GM13977 (cell line): ENCODE measurements at places on chromosomes 1 and 21.

DNA sequence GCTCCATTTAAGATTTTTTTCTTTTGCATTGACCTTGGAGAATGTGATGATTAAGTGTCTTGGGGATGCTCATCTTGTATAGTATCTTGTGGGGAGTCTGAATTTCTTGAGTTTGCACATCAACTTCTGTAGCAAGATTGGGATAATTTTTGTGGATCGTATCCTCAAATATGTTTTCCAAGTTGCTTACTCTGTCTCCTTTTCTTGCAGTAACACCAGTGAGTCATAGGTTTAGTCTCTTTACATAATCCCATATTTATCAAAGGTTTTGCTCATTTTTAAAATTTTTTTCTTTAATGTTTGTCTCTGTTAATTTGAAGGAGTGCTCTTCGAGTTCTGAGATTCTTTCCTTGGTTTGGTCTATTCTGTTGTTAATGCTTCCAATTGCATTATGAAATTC lies 41.7 kb upstream of the ANGPTL1 start:
- DNase-seq: no peak

GRCh38 chr1:230426246-230427093 lies at the start of gene PGBD5:
Gene PGBD5, minus strand, starts transcription at chr1:230426332. Its CDS starts 404 bp downstream, at chr1:230425928.
- DNase-seq: peak; percentile 86

DNA sequence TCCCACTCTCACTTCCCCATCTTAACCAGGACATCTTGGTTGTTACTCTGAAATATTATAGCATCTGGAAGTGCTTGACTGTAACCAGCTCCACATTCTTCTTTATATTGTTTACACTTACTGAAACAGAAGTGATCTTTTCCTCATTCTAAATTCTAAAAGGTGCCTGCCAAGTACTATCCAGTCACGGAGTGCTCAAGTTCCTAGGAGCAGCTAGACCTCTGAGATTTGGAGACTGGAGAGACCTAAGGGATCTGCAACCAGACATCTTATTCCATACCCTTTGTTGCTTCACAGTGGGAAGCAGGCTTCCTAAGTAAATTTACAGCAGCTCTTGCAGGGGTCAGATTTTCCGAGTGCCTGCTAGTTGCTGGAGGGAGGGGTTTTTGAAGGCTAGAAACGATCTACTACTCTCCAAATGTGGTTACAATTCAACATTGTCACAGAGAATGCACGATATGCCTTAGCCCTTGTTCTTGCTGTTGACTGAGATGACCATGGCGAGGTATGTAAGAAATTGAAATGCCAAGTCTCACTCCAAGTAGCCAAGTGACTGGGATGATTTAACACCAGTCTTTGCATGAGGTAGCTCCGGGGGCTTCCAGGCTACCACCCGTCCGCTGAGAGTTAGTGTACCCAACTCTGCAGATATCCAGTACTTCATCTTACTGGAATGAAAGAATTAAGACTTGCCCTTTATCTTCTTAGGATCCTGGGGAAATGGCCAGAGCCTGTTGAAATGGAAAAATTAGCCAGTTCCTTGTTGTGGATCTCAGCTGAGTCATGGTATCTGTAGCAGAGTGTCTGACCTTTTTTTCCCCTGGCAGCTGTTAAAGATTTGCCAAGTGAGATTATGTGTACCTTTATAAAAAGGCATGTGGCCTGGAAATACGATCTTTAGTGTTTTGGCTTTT lies 150.8 kb downstream of the MAST2 start:
- DNase-seq: no peak

- DNase-seq: no peak
These were observed 228.8 kb downstream of the HHAT start for GRCh38 chr1:210557426-210558077.

GRCh38 chr1:23810818-23811540 lies 10.4 kb upstream of the GALE start:
- peak; percentile 70 for DNase-seq

GRCh38 chr1:22575532-22576149 lies 12.4 kb downstream of the EPHA8 start:
- DNase-seq: no peak

GRCh38 chr21:32392299-32392879 lies 423 bp downstream of the URB1 start:
- DNase-seq: no peak

DNA sequence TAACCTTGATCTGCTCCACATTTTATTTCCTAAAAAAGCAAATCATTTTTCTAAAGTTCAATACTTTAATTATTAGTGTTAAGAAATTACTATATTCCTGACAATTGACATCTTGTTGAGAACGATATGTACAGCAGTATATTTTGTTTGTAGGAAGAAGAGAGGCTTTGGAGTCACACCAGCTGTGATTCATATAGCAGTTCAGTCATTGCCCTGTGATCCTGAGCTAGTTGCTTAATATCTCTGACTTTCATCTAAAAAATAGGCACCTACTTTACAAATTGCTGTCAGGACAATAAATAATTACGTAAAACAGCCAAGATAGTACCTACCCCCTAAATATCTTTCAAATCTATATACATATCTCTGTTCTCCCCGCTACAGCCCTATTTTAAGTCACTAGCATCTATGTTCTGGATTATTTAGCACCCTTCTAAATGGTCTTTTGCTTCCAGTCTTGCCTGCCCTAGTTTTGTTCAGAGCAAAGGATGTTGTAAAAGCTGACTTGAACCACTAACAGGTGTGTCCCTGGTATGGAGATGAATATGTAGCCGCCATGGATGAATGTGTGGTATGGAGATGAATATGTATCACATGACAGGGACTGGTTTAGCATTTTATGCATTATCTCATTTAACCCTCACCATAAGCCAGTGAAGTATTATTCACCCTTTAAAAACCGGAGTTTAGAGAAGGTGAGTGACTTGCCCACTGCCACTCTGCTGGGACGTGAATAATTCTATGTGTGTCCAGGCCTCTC lies 42.2 kb downstream of the RNF220 start:
- DNase-seq: no peak

DNA sequence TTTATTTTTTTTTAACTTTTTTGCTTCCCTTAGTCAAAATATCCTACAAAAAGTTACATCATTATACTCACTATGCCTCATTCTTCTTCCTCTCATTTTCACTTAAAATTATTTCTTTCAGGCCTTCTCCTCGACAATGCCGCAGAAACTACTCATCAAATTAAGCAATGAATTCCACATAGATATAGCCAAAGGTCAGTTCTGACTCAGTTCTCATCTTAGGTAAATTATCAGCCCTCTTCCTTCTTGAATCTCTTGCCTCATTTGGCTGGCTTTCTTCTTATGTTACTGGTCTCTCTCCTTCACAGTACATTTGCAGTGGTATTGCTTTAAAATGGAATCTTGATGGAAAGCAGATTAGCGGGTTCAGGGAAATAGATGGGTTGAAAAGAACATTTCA lies 260.7 kb upstream of the BRINP3 start:
- DNase-seq: no peak

DNA sequence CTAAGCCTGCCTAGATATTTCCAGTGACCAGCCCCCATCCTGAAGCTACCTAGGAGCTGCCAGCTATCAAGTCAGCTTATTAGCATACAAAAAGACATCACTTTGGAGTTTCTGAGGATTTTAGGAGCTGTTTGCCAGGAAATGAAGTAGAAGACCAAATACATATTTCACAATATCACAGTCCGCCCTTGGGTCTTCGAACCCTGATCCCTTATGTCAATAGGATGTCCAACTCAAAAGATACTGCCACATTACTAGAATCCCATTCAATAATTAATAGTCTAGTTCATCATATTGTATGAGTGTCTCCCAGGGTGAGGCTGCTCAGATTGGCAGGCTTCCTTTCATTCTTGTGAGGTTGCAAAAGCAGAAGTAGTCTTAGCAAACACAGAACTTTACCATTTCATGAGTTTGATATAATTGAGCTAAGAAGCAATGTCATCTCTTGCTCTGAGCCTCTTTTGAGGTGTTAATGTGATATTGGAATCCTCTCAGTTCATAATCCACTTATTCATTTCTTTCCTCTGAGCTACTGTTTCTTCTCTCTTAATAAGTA lies 13.6 kb downstream of the IPO9 start:
- DNase-seq: no peak

- DNase-seq: no peak
These were observed 2.5 kb upstream of the NCF2 start for GRCh38 chr1:183592733-183593132.

DNA sequence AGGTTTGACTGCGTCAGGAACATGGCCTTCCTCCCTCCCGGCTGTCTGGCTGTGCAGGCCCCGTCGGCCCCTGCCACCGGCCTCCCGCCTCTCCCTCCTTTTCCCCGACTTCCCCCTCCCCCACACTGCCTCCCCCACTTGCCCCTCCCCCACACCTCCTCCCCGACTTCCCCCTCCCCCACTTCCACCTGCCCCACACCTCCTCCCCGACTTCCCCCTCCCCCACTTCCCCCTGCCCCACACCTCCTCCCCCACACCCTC lies 52.6 kb downstream of the SLC19A1 start:
- DNase-seq: no peak

DNA sequence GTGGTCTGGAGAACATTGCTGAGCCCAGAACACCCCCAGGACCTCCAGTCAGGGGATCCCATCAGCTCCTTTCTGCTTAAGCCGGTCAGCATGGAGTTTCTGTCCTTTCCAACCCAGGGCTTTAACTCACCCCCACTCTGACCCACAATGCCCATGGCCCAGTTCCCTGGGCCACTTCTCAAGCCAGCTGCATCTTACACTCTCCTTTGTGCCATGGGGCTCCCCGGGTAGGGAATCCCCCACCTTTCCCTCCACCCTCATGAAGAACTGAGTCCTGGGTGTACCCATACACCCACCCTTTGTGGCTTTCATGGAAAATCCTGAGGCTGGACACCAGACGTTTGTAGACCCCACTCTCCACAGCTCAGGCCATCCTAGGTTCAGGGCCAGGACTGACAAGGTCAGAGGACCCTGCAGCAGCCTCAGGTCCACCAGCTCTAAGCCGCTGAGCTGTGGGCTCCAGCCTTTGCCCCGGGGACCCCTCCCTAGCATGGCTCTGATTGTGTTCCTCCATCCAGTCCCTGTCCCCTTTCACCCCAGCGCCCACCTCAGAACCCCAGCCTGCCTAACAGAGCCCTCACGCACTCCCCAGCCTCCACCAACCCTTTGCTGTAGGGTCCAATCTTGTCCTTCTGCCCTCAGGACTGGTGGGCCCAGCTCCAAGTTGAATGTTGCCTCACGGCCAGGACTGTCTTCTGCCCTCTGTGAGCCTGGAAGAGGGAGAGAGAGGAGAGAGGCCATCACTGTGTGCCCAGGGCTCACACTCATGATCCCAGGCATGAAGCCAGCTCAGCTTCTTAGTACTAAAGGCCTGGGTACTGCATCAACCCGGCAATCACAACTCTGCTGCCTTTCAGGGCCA lies 394.8 kb downstream of the MATN1 start:
- DNase-seq: no peak

DNA sequence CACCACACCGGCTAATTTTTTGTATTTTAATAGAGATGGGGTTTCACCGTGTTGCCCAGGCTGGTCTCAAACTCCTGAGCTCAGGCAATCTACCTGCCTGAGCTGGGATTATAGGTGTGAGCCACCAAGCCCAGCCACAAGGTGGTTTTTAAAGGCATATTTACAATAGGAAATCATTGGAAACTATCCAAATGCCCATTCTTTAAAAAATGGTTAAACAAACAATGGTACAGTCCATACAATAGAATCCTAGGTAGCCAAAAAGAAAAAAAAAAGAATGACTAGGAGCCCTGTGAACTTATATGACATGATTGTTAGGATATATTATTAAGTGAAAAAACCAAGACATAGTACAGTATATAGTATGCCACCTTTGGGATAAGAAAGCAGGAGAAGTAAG lies 5.3 kb downstream of the ATP2B4 start:
- DNase-seq: no peak

GRCh38 chr1:109161858-109162606 lies 48.1 kb downstream of the ELAPOR1 start:
- peak; percentile 45 for DNase-seq

GRCh38 chr1:244214009-244214967 lies 163.2 kb downstream of the ZBTB18 start:
- no peak for DNase-seq

GRCh38 chr21:43861706-43862105 lies 3.3 kb upstream of the AGPAT3 start:
- no peak for DNase-seq

DNA sequence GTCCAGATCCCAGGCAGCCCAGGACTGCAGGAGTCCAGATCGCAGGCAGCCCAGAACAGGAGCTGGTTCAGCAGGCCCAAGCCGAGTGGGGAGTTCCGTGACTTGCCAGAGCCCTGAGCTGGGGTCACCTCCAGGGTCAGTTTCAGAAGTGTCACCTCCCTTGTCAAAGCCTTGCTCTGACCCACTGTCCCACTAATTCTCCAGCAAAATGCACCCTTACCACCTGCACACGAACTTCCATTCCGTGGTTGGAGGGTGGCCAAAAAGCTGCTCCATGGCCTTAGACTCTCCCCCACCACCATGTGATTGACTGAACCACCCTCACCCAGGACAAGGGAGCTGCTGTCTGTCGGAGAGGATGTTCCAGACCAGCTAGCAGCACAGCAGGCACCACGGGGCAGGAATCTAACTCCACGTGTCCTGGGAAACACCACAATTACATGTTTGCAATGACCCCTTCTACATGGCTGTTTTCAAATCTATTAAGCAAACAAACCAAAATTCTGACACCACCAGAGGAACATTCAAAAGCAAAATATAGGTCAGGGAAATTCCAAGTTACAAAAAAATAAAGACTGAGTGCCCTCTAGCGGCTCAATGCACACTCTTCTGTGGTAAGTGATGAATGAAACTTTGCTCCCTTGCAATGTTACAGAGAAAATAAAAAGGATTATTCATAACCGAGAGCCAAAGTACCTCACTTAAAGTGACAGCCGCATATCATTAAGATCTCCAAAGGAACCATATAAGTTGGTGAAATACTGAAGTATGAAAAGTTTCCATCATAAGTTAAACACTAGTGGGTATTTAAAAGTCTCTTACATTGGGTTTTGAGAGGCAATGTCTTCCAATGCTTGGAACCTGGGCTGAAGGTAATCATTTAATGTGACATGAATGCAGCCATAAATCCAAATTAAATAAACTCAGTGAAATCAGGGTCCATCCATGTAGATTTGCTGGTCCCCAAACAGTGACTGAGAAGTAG lies 76.3 kb downstream of the NPHP4 start:
- peak; percentile 82 for DNase-seq

DNA sequence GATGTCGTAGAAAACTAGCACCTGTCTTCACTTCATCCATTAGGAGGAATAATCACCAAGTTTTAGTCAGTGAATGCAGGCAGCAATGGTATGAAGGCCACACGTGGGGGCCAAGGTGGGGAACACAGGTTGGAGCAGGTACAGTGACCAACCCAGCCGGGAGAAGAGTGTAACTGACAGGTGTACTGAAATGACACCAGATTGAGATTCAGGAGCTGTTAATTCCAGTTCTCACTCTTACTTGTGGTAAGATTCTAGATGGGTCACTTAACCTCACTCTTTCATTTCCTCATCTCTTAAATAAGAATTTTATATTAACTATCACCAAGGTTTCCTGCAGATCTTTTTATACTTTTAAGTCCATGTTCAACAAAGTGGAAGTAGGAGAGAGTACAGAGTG lies 206.2 kb upstream of the PTBP2 start:
- no peak for DNase-seq

GRCh38 chr1:151693057-151693651 lies 23.4 kb downstream of the CELF3 start:
- DNase-seq: no peak
